ENCODE measurements at places on chromosomes 7 and 10.

GRCh38 chr10:101614663-101615524 lies 26.8 kb downstream of the DPCD start:
- no peak for DNase-seq

- DNase-seq: no peak
These were observed 32.5 kb upstream of the TNS3 start for GRCh38 chr7:47614450-47614849.

GRCh38 chr7:150404805-150405583 lies 25.9 kb downstream of the ZNF775 start:
- DNase-seq: peak; percentile 36

DNA sequence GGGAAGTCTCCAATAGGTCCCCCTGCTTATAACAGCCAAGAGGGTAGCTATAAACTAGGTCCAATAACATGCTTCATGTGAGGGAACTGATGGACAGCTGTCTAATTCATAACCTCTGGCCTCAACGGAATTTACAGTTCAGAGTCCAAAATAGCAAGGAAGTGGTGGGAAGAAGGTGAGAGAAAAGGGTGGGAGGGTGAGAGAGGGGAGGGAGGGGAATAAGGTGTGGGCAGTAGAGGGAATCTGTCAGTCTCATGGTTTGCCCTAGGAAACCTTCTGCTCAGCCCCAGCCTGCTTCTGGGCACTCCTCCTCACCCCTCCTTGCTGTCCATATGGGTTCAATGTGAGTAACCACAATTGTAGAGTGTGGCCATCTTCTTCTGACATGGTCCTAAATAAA lies 133.4 kb upstream of the ADO start:
- no peak for DNase-seq

- DNase-seq: no peak
These were observed 3.6 kb downstream of the LHPP start for GRCh38 chr10:124465003-124465776.

- DNase-seq: no peak
These were observed 28.4 kb upstream of the CHCHD3 start for GRCh38 chr7:133110312-133110711.

DNA sequence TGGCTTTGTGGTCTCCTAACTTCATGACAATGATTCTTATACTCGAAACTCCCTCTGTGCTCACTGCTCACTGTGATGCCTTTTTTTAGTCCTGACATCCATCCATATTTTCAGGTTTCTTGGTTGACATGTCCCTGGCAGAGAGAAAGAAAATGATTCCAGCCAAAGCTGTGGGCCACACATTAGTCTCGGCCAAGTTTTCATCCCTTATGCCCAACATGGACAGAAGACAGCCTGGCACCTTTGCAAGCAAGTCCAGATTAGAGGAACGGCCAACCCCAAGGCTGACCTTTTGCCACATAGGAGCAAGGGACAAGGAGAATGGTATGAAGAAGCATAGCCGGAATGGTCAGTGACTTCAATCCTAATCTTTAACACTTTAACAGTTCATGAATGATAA lies 8.7 kb upstream of the OPALIN start:
- no peak for DNase-seq

Data from stimulated activated CD8-positive, alpha-beta memory T cell treated with anti-CD3 and anti-CD28 coated beads, Interleukin-15, amount 100 ng/mL, for 1 hour (primary cell).